ENCODE measurements at places on chromosomes 11 and 22.

- DNase-seq: no peak
Observed at GRCh38 chr22:28229566-28230485, 310.8 kb upstream of the PITPNB start.

GRCh38 chr11:62669420-62670161 is 1.9 kb upstream of the UQCC3 start:
- no peak for DNase-seq

GRCh38 chr11:34512840-34513681 is 533 bp downstream of the ELF5 start:
- no peak for DNase-seq

- DNase-seq: no peak
Observed at GRCh38 chr11:45036010-45036409, 85.3 kb upstream of the TP53I11 start.

GRCh38 chr11:19453651-19454257 is 213.0 kb upstream of the E2F8 start:
- peak; percentile 60 for DNase-seq

GRCh38 chr11:100991541-100991940 is 138.1 kb downstream of the PGR start:
- DNase-seq: no peak

- DNase-seq: no peak
Observed at GRCh38 chr11:2694995-2695939, 4.5 kb downstream of the KCNQ1OT1 start.

DNA sequence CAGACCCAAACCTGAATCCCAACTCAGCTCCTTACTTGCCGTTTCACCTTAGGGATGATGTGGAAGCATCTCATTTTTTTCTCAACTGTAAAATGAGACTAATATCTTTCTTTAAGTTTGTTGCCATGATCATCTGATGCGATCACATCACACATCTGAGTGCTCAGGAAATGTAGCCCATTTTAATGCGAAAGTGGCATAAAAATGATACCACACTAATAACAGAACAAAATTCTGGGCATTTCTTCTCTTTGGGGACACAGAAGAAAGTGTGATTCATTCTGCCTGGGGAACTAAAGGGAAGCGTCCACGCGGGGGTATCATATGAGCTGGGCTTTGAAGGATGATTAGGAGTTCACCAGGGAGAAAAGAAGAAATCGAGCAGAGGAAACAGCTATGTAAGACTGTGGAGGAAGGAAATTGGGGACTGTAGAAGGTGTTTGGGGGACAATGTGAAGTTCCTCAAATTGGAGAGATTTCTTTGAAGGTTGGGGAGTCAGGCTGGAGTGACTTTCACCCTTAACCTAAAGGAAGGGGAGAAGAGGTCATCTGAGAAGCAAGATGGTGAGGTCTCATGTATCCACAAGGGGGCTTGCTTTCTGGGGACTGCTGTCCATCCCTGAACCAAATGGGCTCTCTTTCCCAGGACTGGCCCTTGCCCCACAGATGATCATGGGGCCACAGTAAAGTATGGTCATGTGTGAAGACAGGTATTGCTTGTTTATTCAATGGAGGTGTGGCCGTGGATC is 49.7 kb upstream of the NNMT start:
- DNase-seq: no peak

GRCh38 chr11:106706355-106706754 is 311.9 kb downstream of the GUCY1A2 start:
- DNase-seq: peak; percentile 28

- DNase-seq: no peak
Observed at GRCh38 chr22:38860283-38861169, 11.5 kb downstream of the CBX6 start.

DNA sequence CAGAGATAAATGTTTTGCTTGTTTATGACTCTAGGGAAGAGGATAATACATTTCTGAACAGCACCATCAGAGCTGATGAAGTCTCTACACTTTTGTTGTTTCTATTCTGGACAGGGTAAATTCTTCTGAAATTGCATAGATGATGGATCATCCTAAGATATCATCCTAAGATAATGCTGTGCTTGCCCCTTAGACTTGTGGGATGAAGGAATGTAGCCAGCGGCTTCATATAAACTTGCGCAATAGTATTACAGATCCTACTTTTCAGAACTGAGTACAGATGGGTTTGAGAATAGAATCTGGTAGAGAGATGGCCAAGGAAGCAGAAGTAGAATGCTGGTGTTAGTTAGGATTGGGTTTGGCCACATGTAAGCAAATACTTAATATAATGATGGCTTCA is 61.0 kb downstream of the NCAM1 start:
- DNase-seq: no peak

DNA sequence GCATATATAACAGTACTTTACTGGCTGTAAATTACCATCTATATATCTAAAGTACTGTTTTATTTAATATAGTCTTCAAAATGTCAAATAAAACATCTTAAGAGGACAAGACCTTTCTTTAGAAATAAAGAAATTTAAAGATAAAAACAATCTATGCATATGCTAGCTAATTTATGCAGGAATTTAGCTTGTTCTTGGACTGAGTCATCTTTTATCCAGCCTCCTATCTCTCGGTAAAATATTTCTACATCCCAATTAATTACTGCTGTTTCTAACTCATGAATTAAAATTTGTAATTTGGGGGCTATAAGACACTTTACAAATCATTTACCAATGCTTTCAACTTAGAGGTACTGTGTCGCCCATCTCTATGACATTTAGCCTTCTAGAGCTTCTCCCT is 72.8 kb upstream of the DDI1 start:
- no peak for DNase-seq

- no peak for DNase-seq
Observed at GRCh38 chr11:66266378-66267038, 1.9 kb upstream of the RAB1B start.

DNA sequence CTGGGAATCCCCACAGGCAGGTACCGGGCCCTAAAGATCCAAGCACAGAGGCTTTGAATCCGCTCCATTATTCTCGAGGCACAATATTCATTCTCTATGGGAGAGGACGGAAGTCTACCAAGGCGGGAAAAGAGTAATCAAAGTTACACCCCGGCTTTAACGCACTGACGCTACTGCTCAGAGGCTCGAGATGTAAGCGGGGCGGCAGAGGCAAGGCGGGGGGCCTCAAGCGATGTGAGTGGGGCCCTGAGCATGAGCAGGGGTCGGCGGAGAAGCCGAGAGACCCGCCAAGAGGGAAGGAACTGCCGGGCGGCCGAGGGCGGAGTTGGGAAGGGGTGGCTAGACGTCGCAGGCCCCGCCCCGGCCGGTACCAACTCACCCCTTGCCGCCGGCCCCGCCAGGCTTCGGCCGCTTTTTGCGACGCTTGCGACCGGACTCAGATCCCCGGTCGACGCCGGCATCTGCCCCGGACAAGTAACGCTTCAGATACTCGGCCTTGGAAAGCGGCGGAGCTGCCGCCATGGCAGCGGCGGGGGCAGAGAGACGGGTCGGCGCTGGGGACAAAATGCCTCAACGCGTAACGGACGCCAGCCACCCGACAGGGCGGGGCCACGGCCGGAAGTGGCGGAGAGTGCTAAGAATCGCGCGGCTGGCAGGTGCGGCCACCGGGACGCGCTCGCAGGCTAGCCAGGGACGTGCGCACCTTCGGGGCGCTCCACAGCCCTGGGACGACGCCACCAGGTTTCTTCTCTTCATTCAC is at the start of gene BUD13:
BUD13 (minus strand) TSS at position 545 of the 760 bp plus-strand sequence; CDS start at position 522, 23 bp downstream.
- DNase-seq: no peak

- no peak for DNase-seq
Observed at GRCh38 chr22:27022274-27022895, 365.0 kb downstream of the MIAT start.

- DNase-seq: no peak
Observed at GRCh38 chr11:86140334-86140990, 71.6 kb upstream of the PICALM start.

DNA sequence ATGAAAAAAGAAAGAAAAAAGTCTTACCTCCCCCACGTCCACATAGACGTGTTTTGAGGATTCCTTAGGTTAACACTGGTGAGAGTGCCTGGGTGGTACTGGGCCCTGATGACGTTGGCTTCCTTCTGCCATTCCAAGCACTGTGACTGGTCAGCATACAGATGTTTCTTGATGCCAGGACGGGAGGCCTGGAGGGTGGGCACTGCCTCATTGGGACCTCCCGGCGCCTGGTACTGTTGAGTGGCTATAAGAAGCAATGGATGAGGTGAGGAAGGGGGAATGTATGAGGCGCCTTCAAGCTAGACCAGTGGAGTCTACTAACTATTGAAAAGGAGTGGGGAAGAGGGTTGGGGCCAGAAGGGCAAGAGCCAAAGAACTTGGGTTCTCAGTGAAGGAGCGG is 45.3 kb downstream of the MICAL2 start:
- DNase-seq: no peak

GRCh38 chr22:47291565-47292495 is 529.4 kb downstream of the TBC1D22A start:
- DNase-seq: no peak

DNA sequence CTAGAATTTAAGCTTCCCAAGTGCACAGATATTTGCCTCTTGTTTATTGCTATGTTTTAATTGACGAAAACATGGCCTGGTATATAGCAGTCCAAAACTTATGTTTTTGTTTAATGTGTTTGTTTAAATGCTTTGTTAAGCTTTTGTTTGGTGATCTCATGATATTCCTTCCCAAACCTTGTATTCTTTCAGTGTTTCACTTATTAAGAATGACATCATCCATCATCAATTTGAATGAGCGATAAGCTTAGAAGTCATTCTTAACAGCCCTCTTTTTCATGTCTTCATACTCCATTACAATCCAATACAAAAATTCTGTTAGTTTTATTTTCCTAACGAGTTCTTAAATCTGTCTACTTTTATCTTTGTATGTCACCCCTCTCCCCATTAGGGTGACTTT is 206.0 kb downstream of the DYNC2H1 start:
- no peak for DNase-seq

GRCh38 chr11:14422814-14423182 is 63.8 kb upstream of the RRAS2 start:
- DNase-seq: no peak
